Kidney (tissue), 22 donors: ENCODE measurements at places on chromosomes 1 and 21. TPM values are rescaled to one million over a fixed set of nuclear protein-coding genes. Genes with fewer than 3 reads are reported as not detected.

The SPATA45 gene
- not detected for polyA plus RNA-seq

The FGR gene
- polyA plus RNA-seq: 2.5 TPM

The PRRX1 gene
- polyA plus RNA-seq: 0.67 TPM

The NEGR1 gene
- polyA plus RNA-seq: 3.0 TPM

The PROK1 gene
- not detected for polyA plus RNA-seq

The SPRR2F gene
- not detected for polyA plus RNA-seq

The PCP4 gene
- polyA plus RNA-seq: 69.4 TPM

The RHD gene
- not detected for polyA plus RNA-seq

The FMOD gene
- 7.0 TPM for polyA plus RNA-seq

The TMPRSS15 gene
- 0.09 TPM for polyA plus RNA-seq

The PGLYRP4 gene
- not detected for polyA plus RNA-seq

The CSMD2 gene
- not detected for polyA plus RNA-seq

The NFASC gene
- 23.2 TPM for polyA plus RNA-seq

The KCNK1 gene
- polyA plus RNA-seq: 10.0 TPM

GRCh38 chr1:9665193-9665592, 13.7 kb downstream of the PIK3CD start:
- DNase-seq: no peak

DNA sequence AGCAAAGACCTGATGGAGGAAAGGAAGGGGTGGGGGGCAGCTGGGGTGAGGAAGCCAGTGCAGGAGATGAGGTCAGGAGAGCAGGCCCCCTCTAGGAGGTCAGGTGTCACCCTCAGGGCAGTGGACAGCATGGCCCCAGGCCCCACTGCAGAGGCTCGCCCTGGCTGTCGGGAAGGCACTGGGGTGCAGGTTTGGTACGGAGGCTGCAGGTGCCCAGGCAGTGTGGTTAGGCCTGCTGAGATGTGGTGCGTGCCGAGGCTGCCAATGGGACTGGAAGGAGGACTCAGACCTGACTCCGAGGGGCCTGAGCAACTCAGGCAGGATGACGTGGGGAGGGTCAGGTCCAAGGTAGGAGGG, 82.3 kb downstream of the PCBP3 start:
- no peak for DNase-seq

GRCh38 chr1:232951180-232951579, 769 bp downstream of the NTPCR start:
- peak; percentile 64 for DNase-seq

GRCh38 chr1:43975249-43975961, 645 bp downstream of the ATP6V0B start:
- DNase-seq: peak; percentile 83

GRCh38 chr1:200279810-200280411, 129.9 kb downstream of the ZNF281 start:
- DNase-seq: no peak

DNA sequence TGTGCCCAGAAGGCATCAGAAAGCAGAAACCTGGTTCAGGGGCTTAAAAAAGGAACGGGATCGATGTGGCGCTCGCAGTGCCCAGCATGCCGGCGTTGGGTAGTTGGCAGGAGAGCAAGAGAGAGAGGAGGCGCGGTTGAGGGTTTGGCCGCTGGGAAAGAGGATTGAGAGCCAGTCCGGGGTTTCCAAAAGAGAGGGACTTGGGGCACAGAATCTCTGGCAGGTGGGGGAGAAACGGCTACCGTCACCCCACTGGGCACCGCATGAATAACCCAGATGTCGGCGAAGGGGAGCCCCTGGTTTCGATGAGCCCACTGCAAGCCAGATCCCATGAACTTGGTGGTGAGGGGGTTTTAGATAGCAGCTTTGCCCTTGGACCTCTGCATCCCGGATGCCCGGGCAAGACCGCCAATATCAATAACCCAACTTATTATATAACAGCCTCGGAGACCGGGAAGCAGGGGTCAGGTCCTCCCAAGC, 60.4 kb upstream of the ACOT11 start:
- DNase-seq: no peak

DNA sequence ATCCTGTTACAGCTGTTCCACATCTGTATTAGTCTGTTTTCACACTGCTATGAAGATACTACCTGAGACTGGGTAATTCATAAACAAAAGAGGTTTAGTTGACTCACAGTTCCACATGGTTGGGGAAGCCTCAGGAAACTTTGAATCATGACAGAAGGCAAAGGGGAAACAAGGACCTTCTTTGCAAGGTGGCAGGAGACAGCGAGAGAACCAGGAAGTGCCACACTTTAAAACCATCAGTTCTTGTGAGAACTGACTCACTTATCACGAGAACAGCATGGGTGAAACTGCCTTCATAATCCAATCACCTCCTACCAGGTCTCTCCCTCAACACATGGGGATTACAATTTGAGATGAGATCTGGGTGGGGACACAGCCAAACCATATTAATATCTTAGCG, 110.3 kb upstream of the TRABD2B start:
- DNase-seq: no peak

- DNase-seq: no peak
Observed at GRCh38 chr1:13916530-13916929, 216.5 kb downstream of the PRDM2 start.

GRCh38 chr1:192709544-192709943, 73.6 kb downstream of the RGS13 start:
- peak; percentile 12 for DNase-seq

DNA sequence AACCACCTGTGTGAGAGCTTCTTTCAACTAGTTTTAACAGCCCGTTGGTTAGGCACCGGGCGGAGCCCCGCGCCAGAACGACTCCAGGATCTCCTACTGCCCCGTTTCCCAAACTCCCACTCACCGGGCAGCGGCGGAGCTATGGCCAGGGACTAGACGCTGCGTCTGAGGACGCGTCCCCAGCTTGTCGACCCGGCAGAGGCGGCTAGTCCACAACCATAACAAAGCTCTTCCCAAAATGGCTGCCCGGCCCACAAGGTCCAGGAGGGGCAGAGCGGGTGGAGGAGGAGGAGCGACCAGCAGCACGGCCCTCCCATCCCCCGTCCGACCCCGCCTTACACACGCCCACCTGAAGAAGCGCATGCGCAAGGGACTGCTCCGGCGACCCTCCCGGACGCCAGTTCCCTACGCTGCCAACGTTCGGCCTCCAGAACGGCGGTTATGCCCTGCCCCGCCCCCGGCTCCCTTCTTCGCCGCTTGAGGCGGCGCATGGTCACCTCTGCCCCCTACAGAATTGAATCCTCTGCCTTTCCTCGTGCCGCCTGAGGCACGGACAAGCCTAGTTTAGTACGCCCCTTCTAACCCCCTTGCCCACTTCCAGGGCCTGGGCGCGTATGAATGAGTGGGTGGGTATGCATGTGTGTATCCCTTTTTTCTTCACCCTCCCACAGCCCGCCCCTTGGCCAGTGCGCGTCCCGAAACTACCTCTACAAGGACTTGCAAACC, at the start of gene GPBP1L1:
Gene GPBP1L1, minus strand, starts transcription at position 246 of the 726 bp plus-strand sequence. CDS start 27,446 bp downstream, outside the sequence.
- peak; percentile 98 for DNase-seq

GRCh38 chr1:158145173-158145719, 35.4 kb upstream of the CD1D start:
- DNase-seq: no peak

- DNase-seq: no peak
Observed at GRCh38 chr1:39525366-39526165, 34.1 kb downstream of the BMP8A start.

DNA sequence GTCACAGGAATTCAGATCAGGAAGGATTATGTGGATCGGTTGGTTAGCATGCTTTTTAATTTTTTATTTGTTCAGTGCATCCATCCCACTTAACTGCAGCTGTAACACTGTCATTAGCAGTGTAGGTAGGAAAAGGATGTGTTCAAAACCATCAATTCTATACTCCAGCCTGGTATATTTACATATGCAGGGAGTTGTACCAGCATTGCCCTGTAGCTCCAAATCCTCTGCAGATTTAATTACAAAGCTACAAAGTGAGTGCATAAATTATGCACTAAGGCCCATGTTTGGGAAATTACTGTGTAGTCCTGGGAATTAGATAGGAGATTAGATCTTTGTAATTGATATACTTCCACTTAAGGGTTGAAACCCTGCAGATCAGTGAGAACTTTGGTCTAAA, 15.9 kb upstream of the OSBPL9 start:
- no peak for DNase-seq

- DNase-seq: no peak
Observed at GRCh38 chr1:167794043-167794442, 72.3 kb downstream of the MPZL1 start.

DNA sequence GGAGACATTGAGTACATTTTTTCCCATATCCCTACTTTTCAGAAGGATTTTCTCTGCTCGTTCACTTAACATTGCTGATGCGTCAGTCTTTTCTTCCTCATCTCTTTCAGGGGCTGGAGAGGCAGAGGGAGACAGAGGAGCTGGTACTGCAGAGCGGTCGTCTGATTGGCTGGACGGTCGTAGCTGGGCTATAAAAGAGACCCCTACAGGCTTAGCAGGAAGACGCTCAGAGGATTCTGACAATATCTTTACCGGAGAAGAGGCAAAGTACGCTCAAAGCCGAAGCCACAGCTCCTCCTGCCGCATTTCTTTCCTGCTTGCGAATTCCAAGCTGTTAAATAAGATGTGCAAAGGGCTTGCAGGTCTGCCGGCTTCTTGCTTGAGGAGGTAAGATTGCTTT, at the start of gene RGS4:
Gene RGS4, plus strand, starts transcription at position 220 of the 400 bp plus-strand sequence. Its CDS starts 124 bp downstream, at position 344.
- DNase-seq: peak; percentile 92

DNA sequence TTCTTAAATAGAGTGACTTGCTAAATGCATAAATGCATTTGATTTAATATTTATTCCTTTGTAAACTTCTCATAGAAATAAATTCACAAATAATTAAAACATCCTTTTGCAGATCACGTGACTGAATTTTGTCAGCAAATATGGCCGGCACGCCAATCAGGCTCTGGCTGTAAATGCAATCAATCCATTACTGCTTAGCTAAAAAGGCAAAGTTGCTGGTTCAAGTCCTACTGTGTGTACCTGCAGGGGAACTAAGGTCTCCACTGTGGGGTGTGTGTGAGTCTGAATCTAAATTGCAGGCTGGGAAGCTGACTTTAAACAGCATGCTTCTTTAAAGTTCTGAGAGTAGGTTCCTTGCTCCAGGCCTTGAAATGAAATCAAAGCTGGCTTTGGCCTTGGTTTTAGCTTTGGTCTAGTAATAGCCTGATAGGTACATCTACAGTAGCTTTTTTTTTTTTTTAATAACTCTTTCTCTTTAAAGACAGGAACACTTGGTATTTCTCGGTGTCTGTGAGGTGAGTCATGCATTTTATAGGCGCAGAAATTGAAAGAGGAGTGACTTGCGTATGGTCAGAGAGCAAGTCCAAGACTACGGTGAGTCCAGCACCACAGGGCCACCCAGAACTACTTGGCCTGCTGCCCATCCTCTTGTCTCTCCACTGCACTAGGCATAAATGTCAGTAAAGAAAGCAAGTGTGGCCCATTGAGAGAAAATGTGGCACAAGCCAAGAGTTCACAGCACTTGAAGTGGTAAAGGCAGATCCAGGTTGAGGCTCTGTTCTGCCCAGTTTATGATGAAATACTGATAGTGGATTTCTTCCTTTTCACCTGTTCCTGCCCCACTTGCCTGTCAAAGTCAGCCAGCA, 36.2 kb upstream of the LYST start:
- peak; percentile 71 for DNase-seq

GRCh38 chr21:32803651-32804050, 32.1 kb upstream of the PAXBP1 start:
- DNase-seq: no peak

GRCh38 chr1:159959451-159959850, 5.4 kb upstream of the SLAMF9 start:
- no peak for DNase-seq

DNA sequence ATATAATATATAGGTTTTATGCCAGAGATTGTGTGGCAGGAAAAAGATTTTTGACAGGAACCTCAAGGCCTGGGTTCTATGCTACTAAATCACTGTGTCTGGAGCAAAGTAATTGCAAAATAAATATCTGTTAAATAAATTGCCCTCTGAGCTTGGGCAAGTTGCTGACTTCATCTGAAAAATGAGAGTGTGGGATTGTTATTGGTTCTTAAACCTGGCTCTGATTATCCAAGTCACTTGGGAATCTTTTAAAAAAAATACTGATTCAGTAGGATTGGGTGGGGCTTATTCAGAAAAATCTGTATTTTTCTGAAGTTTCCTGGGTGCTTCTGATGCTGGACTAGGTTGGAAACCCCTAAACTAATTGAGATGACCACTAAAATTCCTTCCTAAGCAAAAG, 174.1 kb upstream of the SGIP1 start:
- DNase-seq: no peak

- no peak for DNase-seq
Observed at GRCh38 chr1:28885977-28886730, 28.2 kb upstream of the EPB41 start.

GRCh38 chr1:42533101-42533863, 70.2 kb downstream of the CCDC30 start:
- no peak for DNase-seq
